Aorta (tissue), 5 donors: ENCODE measurements at places on chromosomes 3 and 15. TPM values are rescaled to one million over a fixed set of nuclear protein-coding genes. Genes with fewer than 3 reads are reported as not detected.

Gene KLHL6
- total RNA-seq, result 6.8 TPM

Gene CEMIP
- 7.5 TPM for total RNA-seq

Gene FOXB1
- not detected for total RNA-seq

Gene SMAD3
- total RNA-seq, result 90.8 TPM

Gene SPATA12
- not detected for total RNA-seq

DNA sequence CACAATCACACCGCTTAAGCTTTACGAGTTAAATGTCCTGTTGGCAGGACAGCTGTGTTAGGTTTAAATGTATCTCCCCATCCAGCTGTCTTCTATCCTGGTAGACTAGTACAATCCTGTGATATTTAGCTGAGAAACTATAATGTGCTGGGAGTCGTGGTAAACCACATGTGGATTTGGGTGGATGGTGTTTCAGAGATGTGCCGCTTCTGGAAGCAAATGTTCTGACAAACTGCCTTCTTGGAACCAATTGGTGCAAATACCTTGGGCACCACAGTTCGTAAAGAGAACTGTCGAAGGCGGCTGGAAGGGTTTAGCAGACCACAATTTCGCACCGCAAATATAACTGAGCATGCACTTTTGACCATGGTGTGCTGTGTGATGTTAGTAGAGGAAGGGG lies 15.0 kb downstream of the SCG5 start:
- no peak for DNase-seq

- no peak for DNase-seq
These were observed 120.6 kb downstream of the PPM1L start for GRCh38 chr3:160876643-160877042.

- no peak for DNase-seq
These were observed 202.4 kb upstream of the GADL1 start for GRCh38 chr3:31096661-31097395.
